ENCODE measurements at places on chromosomes 2 and 18.

GRCh38 chr18:48226401-48226800 lies 182.8 kb downstream of the ZBTB7C start:
- DNase-seq, result peak; percentile 50

- no peak for DNase-seq
Observed at GRCh38 chr2:117523711-117524238, 290.7 kb upstream of the DDX18 start.

DNA sequence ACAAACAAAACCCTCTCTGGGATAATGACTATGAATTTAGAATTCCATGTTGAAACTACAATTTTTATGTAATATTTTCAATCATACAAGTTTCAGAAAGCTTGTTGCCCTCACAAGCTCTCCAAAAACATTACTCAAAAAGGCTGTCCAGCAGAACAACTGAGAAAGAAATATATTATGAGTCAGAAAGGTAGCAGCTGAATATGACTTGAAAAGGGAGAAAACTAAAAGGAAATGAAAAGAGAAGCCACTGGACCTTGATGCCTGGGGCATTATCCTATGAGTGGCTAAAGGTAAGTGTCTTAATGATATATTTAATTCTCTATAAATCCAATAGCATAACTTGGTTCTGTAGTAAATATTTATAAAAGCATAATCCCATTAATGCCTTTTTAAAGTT lies 61.8 kb downstream of the NXPH2 start:
- peak; percentile 44 for DNase-seq

DNA sequence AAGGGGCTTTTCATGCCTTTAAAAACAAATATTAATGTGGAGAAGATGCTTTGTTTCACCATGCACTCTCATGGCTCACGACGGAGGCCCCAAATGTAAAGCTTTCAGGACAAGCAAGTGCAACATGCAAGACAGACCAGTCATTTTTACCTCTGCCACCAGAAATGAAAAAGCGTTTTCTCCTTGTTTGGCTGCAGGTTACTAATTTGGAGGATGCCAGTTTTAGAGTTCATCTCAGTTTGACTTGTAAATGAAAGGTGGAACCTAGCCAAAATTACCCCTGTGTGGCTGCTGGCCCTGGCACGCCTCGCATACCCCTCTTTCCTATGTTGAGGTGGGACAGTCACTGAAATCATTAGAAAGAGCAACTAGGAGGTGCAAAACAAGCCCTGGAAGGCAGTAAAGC lies 138.6 kb downstream of the BCL2 start:
- DNase-seq, result no peak

DNA sequence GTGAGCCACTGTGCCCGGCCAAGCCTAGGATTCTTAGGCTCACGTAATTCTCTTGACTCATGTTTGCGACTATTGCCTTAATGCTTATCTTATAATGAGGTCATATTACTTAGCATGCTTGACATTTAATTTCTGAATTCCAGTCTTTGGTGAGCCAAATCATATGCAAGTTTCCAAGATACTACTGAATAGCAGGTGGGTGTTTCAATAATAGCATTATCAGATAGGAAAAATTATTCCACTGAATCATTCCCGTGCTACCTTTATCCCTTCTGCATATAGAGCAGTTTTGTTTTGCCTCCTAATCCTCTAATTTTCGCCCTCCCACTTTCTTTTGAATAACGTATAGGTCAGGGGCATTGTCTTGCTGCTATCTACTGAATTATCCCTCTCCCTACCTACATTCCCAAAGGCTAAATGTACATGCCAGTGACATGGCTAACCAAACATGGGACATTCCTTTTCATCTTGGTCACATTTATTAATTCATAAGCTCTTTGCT lies 4.9 kb downstream of the DAW1 start:
- DNase-seq, result peak; percentile 47

DNA sequence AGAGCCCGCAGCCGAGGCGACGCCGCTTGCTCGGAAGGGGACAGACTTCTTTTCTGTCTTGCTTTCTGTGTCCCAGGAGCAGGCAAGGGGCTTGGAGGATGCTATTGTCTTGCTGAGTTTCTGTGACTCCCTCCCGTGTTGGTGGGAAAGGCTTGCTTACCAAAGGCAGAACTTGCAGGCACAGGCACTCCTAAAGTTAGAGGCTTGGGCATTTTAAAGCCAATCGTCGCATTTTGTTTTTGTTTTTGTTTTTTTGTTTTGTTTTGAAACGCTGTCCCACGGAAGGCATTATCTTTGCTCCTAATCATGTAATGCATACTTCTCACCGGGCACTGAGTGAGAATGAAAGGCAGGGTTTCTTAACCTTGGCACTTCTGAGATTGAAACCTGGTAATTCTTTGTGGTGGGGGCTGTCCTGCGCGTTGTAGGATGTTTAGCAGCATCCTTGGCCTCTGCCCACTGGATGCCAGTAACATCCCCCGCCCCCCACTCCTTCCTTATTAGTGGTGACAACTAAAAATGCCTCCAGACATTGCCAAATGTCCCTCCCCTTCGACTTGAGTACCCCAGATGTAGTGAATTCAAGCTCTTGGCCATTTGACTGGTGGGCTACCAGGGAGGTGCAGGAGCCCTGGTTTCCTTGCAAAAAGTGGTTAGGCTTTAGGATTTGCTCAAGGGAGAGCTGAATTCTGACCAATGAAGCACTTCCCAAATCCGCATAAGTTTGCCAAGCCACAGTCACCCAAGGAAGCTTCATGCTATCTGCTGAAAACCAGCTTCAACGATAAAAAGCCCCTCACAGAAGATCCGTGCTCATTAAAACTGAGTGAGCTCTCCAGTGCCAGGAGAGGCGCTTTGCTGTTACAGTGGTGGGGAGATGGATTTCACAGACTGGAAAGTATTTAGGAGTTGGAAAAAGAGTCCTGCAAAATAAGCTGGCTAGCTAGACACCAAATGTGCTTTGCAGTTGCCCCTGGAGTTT lies 1.2 kb downstream of the ANTXR1 start:
- no peak for DNase-seq

DNA sequence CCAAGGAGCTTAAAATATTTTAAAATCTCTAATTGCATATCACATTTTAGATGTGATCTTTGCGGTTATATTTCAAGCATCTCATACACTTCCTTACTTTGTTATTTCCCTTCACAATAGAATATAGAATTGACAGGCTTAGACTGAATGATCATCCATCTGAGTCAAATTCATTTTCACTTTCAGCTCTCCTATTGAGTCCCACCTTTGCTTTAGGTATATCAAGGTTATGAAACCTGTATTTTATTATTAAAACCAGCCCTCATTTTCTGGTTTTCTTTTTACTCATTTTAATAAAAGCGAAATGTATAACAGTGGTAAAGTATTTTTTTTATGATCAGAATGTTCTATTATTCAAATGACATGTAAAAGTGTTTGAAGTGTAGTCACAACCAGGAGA lies 162.9 kb upstream of the KYNU start:
- DNase-seq, result no peak

DNA sequence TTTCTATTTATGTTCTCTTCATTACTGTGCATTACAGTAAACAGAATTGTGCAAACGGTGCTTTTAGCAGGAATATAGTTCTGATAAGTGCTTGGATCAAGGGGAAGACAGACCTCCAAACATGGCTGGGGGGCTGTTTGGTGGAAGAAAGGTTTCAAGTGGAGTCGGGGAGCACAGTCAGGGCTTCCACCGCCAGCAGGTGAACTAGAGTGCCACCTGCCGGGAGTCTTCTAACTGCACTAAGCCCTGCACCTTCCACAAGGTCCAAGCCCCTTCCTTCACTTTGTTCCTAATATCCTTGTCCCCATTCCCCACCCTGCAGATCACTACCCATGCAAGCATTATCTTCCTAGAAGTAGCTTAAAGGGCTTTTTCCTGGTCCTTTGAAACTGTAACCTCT lies 11.1 kb downstream of the ONECUT2 start:
- DNase-seq, result peak; percentile 36

GRCh38 chr18:3983351-3983969 lies 471.6 kb downstream of the DLGAP1 start:
- peak; percentile 58 for DNase-seq

DNA sequence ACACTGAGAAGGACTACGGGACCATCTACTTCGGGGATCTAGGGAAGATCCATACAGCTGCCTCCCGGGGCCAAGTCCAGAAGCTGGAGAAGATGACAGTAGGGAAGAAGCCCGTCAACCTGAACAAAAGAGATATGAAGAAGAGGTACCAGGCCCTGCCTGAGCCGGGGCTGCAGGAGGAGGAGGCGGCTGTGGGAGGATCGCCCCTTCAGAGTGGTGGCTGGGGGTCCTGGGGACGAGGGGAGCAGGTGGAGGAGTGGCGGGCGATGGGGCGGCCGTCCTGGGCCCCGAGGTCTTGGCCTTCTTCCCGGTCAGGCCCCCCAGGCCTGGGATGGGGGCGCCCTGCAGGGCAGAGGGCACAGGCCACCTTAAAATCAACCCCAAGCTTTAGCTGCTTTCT lies 524 bp downstream of the ANKRD30B start:
- no peak for DNase-seq

DNA sequence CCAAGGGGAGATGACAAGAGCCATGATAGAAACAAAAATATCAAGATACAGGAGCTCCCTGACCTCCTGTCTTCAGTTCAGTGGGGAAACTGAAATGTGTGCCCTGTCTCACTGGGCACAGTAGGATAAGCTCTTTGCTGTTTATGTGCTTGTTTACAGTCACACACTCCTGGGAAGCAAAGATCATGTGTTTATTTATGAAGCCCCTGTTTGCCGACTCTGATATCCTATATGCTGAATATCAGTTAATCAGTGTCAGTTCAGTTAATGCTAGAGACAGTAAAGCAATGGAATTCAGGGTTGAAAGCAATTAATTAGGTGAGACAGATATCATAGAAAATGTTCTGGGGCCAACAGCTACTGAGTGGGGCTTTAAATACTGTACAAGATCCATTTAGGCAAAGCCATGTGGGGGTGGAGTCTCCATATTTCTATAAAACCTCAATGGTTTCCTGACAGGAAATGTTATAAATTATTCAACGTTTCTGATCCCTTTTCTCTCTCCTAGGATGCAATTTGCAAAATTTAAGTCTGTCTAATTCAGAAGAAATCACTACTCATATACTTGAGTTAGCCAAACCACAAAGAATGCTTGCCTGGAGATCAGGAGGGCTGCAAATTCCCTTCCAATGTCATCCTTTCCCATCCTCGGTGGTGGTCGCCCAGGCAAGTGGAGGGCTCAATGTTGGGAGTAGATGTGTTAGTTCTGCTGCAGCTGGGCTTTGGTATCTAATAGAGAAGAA lies 551.3 kb downstream of the CMPK2 start:
- DNase-seq, result no peak

- no peak for DNase-seq
Observed at GRCh38 chr2:16911746-16912145, 246.1 kb upstream of the CYRIA start.

DNA sequence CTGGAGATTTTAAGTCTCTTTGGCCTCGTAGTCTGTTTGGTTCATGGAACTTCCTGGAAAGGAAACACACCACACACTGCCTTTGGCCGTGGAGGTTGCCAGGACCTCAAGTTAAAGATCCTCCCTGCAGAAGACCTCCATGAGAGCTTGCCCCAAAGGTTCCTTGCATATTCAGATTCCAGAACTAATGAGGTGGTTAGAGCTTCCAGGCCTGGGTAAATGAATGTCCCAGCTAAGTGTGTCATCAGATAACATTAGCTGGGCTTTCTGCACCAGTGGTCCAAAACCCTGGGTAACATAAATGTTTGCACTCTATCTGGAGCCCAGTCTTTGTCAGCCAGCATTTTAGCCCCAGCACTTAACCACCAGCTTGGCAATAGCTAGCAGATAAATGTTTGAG lies 122.1 kb upstream of the EML6 start:
- DNase-seq, result peak; percentile 99

- DNase-seq, result no peak
Observed at GRCh38 chr2:71898375-71898774, 249.3 kb downstream of the CYP26B1 start.

DNA sequence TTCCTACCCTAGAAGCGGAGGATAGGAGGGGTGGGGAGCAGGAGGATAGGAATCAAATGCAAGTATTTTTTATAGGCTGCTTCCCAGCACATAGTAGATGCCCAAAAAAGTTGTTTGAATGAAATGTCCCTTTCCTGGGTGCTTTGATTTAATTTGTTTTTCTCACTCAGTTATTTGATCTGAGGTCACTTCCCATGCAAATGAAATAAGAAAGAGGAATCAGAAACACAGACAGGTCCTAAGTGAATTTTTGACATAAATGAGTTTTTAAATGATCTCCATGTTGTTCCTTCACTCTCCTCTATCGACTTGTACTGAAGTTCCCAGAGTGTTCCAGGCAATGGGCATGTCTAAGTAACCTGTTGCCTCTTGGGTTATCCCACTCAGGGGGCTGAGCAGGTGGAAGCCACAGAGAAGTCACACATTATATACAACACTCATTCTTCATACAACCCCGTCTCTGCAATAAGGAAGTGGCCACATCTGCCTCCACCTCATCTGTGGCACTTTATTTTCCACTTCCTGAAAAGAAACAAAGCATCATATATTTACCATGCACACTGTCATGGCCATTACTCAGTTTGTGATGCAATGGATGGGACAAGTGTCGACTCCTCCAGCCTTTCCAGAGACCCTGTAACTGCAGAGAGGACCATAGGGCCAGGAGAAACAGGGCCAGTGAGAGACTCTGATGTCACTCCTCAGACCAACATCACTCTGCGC lies 81.9 kb upstream of the ZNF397 start:
- DNase-seq, result no peak

DNA sequence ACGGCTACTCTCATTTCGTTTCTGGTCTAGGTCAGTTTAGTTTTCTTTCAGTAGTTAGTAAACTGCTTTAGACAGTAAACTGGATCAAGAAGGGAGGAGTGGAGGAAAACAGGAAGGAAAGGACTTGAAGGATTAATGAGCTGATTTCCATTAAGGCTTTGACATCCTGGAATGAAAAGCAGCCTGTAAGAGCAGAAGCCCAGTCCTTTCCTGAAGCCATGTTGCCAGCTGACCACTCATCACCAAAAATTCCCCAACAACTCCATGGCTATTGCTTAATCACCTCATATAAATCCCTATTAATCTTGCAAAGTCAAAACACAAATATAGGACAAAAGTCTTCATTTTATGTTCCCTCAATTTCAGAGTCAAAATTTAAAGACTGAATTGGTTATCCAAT lies 113.7 kb upstream of the ZFP36L2 start:
- peak; percentile 50 for DNase-seq

- no peak for DNase-seq
Observed at GRCh38 chr2:34447097-34447496, 848.0 kb upstream of the FAM98A start.

DNA sequence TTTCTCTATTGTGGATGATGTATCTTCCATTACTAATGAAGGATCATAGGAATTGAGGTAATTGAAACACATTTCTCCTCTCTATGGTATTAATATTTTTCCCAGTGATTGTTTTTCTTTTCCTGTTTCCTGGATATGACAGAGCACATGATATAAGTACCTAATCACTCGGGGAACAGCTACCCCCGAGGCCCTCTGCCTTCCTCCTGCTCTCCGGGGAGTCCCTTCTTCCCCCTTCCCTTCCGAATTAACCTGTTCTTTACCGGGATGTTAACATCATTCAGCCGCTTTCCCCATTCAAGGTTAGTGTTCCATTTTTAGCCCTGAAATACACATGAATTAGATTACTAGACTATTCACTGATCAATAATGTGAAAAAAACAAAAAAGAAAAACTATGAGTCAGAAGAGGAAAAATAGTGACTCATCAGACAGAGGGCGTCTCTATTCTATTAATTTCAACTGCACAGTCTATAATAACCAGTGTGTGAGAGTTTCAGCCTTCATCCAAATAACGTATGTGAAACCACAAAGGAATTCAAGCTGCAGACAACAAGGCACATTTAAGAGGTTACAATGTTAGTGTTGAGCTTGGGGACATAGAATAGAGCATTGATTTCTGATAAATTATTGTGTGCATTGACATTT lies 450.8 kb downstream of the DLGAP1 start:
- DNase-seq, result peak; percentile 16

Data from kidney tubule cell (primary cell).